ENCODE measurements at places on chromosomes 7 and 10.

DNA sequence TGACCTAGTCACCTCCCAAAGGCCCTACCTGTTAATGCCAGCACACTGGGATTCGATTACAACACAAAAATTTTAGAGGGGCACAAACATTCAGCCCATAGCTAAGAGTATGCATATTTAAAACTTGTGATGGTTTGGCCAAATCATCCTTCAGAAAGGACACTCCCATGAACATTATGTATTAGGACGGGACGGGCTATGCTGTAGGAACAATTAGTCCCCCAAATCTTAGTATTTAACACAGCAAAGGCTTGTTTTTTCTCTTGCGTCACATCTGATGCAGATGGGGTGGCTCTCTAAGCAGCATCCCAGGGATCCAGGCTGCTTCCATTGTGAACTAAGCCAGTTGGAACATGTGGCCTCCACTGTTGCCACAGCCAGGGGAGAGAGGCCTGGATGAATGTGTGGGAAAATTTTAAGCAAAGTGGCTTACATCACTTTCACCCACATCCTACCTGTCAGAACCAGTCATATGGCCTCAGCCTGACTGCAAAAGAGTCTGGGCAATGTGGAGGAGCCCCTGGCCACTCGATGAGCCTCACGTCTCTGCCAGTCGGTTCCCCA is 26.6 kb downstream of the CHST3 start:
- no peak for DNase-seq

GRCh38 chr7:17010637-17011300 is 129.0 kb upstream of the AGR3 start:
- no peak for DNase-seq

DNA sequence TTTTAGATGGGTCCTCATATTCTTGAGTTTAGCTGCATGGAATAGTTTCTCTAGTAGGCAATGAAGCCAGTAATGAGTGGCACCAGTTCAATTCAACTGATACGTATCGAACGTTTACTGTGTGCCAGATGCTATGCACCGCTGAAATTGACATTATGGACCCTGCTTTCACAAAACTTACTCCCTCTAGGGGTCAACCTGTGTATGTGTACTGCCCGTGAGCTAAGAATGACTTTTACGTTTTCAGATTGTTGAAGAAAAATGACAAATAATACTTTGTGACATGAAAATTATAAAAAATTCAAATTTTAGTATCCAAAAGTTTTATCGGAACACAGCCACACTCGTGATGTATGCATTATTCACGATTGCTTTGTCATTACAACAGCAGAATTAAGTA is 95.5 kb downstream of the ZMYND11 start:
- DNase-seq, result no peak

- DNase-seq, result peak; percentile 24
These were observed 81.9 kb upstream of the CALN1 start for GRCh38 chr7:72493850-72494661.

DNA sequence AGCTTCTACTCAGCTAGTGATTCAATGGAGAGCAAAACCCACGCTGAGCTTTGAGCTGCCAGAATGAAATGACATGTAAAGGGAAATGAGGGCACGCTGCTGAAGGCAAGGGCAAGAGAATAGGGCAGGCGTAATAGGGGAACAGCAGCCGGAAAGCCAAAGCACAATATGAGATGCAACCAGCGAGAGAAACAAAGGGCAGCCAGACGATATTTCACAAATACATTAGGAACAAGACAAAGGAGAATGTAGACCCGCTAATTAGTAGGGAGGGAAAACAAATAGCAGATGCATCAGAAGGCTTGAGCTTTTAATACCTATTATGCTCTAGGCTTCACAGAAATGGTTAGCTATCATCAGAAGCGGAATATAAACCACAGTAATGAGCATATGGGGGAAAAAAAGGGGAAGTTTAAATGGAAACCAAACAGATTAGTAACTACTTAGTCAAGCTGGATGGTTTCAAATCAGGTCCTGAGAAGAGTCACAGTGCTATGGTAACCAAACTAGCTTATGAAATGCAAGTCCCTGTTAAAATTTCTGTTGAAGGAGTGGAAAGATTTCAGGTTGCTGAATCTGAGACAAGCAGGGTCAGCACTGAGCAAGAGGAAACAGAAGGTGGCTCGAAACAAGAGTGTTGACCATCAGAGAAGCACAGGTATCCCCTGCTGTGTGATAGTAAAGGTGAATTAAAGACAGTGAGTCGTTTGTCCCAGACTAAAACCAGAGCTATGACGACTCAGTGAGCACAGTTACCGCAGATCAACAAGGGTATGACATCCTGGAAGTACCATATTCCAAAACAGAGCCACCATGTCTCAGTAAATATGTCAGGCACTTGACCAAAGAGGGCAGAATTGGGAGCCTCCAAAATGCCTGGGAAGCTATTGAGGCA is 496.9 kb upstream of the CELF2 start:
- no peak for DNase-seq

Measured in NCI-H1105 (cell line).